ENCODE measurements at places on chromosomes 2 and 18.

DNA sequence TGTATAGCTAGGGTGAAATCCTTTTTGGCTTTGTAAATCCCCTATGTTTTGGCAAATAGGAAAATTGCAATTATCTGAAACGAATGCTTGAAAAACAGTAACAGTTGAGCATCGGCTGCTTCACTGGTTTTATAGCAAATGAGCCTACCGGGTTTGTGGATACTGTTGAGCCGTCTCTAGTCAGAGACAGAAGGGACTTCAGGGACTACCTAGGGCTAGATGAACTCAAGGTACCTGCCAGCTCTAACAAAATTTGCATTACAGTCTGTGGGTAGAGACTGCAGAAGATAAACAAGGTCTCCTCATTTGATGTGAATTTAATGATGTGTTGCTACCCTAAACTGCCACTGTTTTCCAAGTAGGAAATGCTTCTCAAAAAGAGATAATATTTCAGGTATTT is 101.1 kb downstream of the EML6 start:
- DNase-seq: no peak

- DNase-seq: no peak
Observed at GRCh38 chr2:15809404-15809803, 130.9 kb upstream of the MYCN start.

GRCh38 chr2:229519655-229520430 is 194.5 kb downstream of the DNER start:
- no peak for DNase-seq

DNA sequence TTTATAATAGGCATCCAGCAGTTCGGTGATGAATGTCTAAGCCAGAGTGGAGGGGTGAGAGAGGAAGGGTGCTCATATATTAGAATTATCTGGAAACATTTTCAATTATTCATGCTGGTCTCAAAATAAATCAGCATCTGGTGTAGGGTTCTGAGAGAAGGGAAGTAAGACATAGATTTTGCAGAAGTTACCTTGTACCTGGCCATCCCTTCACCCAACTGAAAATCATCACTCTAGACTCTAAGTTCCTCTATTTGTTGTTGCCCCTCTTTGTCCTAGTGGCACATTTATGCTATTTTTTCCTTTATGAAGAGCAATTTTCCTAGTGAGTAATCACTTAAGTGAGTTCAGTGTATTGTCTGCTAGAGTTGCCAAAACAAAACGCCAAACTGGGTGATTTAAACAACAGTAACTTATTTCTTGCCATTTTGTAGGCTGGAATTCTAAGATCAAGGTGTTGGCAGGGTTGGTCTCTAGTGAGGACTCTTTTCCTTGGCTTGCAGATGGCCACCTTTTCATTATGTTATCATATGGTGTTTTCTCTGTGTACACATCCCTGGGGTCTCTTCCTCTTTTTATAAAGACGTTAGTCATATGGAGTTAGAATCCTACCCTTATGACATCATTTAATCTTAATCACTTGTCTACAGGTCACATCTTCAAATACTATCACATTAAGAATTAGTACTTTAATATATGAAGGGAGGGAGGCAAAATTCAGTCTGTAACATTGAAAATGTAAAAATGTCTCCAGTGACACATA is 129.9 kb upstream of the KLHL14 start:
- no peak for DNase-seq

GRCh38 chr18:45482286-45482685 is 133.0 kb upstream of the SLC14A2 start:
- peak; percentile 13 for DNase-seq

DNA sequence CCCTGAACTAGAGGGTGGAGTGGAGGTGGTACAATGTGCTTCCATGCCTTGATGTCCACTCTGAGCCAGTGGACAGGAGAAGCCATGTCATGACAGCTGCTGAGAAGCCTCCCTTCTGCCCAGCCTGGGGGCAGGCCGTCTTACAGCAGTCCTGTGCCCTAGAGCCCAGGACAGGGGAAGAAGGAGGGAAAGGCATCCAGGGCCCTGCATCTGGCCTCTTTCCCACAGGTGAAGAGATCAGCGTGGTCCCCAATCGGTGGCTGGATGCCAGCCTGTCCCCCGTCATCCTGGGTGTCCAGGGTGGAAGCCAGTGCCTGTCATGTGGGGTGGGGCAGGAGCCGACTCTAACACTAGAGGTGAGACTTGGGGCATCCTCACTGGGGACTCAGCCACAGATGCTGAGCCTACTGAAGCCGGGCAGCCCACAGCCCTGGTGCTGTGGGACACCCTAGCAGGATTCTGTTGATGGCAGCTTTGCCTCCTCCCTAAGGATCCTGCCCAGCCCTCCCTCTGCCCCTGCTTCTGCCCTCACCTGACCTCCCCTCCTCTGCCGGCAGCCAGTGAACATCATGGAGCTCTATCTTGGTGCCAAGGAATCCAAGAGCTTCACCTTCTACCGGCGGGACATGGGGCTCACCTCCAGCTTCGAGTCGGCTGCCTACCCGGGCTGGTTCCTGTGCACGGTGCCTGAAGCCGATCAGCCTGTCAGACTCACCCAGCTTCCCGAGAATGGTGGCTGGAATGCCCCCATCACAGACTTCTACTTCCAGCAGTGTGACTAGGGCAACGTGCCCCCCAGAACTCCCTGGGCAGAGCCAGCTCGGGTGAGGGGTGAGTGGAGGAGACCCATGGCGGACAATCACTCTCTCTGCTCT is 3.1 kb downstream of the IL36RN start:
- DNase-seq: no peak

DNA sequence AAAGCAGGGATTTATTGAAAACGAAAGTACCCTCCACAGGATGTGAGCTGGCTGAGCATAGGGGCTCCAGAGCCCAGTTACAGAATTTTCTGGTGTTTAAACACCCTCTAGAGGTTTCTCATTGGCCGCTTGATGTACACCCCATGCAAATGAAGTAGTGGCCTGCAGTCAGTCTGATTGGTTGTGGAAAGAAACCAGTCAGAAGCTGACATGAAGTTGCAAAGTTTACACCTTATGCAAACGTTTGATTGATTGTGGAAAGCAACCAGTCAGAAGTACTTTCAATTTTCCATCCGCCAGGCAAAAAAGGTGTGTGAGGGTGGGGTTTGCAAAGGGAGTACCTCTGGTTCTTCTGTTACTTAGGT is 62.3 kb downstream of the VWA3B start:
- DNase-seq: peak; percentile 63

DNA sequence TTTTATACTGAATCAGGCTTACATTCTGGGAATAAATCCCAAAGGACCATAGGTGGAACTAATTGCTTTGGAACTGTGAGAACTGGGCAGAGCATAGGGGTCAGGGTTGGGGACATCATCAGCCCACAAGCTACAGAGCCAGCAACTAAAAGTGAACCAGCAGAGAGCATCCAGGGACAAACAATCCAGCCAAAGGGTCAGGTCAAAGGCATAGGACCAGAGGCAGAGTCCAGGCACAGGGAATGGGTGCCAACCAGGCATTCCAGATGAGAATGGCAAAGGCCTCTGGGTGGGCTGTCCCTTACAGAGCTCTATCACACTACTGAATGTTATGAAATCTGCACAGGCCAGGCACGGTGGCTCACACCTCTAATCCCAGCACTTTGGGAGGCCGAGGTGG is 12.3 kb upstream of the DNER start:
- DNase-seq: no peak
